ENCODE measurements at places on chromosomes 1 and 21.
A peak's percentile ranks its signal among the peaks of the same experiment; 100 is the strongest.

DNA sequence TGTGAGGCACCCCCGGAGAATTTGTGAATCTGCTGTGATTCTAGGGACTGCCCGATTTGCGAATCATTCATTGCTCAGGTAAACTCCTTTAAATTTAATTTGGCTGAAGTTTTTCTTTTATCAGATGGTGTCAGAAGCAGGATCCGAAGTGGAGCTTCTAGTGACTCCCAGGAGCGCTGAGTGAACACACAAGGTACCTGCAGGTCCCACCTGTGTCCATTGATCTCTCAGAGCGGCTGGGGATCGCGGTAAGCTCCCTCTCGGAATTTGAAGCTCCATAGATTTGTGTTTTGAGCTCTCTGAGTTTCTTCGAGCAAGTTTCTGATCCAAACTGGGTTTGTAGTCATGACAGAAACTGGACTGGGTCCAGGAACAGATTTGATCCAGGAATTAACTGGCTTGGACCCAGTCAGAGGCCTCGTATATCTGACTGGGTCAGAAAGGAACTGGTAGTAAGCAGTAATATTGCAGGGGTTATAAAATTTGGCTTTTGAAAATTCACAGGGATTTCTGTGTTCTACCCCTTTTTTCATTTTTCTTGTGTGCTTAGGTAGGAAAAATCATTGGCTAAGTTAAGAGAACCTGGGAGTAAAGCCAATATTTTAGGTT is 56.2 kb upstream of the EDEM3 start:
- DNase-seq, result no peak

GRCh38 chr1:226569879-226570547 is 21.4 kb downstream of the STUM start:
- peak; percentile 74 for DNase-seq

DNA sequence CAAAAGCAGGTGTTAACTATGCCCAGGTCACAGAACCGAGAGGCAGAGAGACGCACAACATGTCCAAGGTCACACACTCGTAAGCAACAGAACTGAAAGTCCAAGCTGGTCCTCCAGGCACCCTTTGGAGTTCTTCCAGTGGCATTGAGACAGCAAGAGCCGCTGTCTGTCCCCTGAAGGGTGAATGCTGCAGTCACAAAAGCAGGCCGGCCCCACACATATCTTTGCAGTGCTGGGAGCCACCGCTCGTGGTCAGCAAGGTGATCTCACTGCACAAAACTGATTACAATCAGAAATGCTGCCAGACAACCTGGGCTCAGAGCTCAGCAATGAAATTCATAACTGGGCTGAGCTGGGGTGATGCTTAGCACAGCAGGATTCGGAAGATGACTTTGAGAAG is 47.4 kb upstream of the RAB4A start:
- DNase-seq, result no peak

DNA sequence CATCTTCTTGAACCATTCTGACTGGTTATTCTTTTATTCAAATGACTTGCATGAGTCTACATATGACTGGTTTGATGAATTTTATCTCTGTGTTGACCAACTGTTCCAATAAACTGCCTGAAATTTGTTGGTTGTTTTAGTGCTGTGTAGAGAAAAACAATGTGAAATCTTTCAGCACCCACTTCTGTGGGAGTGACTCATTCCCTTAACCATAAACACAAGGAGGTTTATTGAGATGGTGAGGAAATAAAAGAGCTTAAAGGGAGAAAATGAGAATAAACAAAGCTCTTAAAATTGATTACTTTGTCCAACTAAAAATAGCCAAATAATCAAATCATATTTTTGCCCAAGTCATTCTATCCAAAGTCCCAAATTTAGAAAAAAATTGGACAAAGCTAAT is 341.1 kb downstream of the TGFB2 start:
- no peak for DNase-seq

- DNase-seq, result peak; percentile 87
These were observed 26.6 kb upstream of the HPDL start for GRCh38 chr1:45299981-45300668.

GRCh38 chr1:107359472-107360241 is 218.8 kb downstream of the NTNG1 start:
- DNase-seq, result no peak

DNA sequence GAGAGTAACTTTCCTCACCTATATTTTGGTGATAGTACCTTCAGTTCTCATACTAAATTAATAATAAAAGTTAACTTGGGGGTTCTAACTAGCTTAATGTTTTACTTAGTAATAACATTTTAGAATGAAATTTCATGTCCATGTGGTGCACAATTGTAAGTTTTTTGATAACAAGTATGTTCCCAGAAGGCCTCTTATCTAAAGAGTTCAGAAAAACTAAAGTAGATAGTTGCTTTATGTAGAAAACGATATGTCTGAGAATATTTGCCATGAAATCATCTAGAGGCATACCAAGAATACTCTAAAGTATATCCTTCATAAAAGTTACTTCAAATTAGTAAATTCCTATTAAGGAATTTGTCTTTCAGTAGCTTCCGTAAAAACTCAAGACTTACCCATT is 10.2 kb upstream of the ADCY10 start:
- DNase-seq, result no peak

DNA sequence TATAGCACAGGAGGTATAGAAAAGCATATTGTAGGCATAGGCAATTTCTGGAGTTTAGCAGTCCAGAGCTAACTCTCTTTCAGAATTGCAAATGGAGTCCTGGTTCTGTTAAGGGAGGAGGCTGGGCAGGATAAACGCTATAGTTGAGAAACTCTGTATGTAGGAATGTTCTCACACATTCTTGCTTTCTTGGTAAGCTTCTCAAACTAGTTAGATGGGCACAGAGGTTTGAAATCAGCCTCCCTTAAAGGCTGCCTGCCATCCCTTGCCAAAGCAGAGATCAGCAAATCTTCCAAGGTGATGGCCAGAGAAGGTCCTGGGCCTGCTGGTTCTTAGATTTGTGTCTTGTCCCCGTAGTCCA is 42.9 kb upstream of the TADA1 start:
- no peak for DNase-seq

- DNase-seq, result no peak
These were observed 99.4 kb upstream of the JUN start for GRCh38 chr1:58883037-58883887.

DNA sequence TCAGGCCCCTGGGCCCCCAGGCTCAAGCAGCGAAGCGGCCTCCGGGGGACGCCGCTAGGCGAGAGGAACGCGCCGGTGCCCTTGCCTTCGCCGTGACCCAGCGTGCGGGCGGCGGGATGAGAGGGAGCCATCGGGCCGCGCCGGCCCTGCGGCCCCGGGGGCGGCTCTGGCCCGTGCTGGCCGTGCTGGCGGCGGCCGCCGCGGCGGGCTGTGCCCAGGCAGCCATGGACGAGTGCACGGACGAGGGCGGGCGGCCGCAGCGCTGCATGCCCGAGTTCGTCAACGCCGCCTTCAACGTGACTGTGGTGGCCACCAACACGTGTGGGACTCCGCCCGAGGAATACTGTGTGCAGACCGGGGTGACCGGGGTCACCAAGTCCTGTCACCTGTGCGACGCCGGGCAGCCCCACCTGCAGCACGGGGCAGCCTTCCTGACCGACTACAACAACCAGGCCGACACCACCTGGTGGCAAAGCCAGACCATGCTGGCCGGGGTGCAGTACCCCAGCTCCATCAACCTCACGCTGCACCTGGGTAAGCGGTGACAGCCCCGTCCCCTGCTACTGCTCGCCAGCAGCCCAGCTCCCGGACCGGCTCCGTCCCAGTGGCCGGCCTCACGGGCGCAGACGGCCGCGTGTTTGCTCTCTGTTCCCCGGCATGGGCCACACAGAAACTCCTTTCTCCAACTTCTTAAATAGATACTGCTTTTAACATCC is 539 bp downstream of the LAMC1 start:
- DNase-seq, result peak; percentile 84

- no peak for DNase-seq
These were observed at the start of gene RGS1 for GRCh38 chr1:192575499-192576189. Gene RGS1 (plus strand): TSS chr1:192575773. CDS start chr1:192575793, 20 bp downstream.

- no peak for DNase-seq
These were observed 50.6 kb downstream of the WDR64 start for GRCh38 chr1:241702442-241703373.

- no peak for DNase-seq
These were observed 28.8 kb upstream of the DIPK1A start for GRCh38 chr1:92989936-92990583.

GRCh38 chr1:84871181-84871580 is 21.8 kb downstream of the LPAR3 start:
- no peak for DNase-seq

- DNase-seq, result no peak
These were observed 192.8 kb upstream of the LYPLAL1 start for GRCh38 chr1:218980881-218981280.

DNA sequence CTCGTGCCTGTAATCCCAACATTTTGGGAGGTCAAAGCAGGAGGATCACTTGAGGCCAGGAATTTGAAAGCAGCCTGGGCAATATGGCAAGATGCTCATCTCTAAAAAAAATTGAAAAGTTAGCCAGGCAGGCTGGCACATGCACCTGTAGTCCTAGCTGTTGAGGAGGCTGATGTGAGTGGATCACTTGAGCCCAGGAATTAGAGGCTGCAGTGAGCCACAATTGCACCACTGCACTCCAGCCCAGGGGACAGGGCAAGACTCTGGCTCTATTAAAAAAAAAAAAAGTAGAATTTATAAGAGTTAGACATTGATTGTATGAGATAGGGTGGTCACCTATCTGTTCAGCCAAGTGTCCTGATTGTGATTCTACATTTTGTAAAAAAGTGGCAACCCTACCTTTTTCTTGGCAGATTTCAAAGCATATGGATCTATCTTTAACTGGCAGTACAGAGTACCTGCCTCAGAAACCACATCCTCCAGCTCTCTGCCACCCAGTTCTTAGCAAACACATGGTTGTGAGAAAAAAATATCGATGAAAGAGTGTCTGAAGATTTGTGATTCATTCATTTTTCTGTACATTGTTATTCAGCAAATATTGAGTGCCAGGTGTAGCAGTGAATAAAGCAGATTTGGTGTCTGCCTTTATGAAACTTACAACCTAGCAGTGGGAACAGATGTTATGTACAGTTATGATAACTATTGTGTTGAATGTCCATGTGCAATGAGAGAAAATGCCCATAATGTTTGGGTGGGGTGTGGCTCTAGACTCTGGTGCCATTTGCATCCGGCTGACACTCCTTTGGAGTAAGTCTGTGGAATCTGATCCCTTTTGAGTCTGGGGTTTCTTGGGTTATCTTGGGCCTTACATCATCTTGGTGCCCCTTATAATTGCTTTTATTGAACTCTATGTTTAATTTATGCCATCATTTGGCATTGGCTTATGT is 82.5 kb downstream of the ST3GAL3 start:
- no peak for DNase-seq

- DNase-seq, result no peak
These were observed 27.9 kb downstream of the MATN1 start for GRCh38 chr1:30695439-30695841.

DNA sequence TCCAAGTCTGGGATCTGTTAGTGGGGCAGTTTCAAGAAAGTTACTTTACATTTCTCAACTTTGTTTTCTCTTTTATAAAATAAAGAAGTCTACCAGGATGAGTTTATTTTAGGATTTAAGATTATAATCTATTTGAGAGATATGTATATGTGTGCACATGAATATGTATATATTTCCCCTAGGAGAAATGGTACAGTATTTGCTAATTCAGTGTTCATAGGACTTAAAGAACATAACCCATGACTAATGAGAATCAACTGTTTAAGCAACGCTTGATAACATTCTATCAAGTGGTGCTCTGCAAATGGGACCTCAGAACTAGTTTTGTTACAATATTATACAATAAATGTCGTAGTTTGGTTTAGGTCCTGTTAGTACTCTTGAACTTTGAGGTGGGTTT is 7.0 kb downstream of the BCAS2 start:
- DNase-seq, result no peak

DNA sequence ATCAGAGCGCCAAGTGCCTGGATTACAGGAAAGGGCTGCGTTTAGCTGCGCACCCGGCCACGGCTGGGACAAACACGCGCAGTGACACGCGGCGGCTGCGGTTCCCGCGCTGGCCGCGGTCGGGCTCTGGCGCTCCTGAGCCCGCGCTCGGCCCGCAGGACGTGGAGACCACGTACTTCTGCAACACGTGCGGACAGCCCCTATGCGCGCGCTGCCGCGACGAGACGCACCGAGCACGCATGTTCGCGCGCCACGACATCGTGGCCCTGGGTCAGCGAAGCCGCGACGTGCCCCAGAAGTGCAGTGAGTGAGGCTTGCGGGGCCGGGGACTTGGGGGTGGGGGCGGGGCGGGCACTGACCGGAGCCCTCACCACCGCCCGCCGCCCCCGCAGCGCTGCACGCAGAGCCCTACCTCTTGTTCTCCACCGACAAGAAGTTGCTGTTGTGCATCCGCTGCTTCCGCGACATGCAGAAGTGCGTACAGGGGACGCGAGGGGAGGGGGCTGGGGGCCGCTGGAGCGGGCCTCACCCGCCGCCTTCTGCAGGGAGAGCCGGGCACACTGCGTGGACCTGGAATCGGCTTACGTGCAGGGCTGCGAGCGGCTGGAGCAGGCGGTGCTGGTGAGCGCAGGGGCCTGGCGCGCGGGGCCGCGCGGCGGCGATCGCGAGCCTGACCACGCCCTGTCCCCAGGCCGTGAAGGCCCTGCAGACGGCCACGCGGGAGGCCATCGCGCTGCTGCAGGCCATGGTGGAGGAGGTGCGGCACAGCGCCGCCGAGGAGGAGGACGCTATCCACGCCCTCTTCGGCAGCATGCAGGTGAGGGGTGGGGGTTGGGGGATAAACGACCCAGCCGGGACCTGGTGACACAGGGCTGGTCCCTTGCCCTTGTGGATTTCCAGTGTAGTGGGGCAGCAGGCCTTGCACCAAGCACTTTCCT is 3.1 kb downstream of the RNF207 start:
- peak; percentile 82 for DNase-seq

DNA sequence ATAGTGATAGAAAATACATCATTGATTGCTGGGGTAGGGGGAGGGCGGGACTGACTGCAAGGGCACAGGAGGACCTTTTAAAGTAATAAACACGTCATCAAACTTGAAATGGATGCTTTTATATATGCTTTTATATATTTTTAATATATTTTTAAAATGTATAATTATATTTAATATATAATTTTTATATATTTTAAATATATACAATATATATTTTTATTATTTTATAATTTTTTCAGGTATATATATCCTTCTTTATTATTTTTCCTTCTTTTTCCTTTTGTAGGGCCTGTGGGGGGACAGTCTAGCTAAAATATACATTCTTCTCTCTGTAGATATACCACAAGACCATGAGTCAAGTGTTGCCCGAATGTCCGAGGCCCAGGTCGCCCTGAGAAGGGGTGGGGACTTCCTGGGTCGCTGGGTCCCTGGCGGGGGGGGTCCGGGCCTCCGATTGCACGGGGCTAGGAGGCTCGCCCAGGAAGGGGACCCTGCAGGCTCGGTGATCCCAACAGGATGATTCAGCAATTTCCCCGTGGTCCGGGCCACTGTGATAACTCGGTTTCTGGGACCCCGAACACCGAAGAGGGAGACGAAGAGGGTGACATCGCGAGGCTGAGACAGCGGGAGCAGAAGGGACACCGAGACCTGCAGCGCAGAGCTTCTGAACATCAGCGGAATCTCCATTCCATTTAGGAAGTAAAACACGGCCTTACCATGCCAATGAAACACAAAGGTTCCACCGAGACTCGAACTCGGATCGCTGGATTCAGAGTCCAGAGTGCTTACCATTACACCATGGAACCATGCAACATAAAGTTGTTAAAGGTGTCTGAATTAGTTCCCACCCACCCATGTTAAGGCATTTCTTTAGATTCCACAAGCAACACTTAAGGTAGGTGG is 112.5 kb upstream of the NBPF11 start:
- peak; percentile 77 for DNase-seq

- DNase-seq, result no peak
These were observed 9.8 kb downstream of the ABCA4 start for GRCh38 chr1:94110946-94111740.
